Stimulated activated CD8-positive, alpha-beta memory T cell treated with anti-CD3 and anti-CD28 coated beads, Interleukin-15, amount 100 ng/mL, for 48 hours (primary cell): ENCODE measurements at places on chromosomes 2 and 18.

- no peak for DNase-seq
Observed at GRCh38 chr2:12935222-12935621, 218.5 kb downstream of the TRIB2 start.

DNA sequence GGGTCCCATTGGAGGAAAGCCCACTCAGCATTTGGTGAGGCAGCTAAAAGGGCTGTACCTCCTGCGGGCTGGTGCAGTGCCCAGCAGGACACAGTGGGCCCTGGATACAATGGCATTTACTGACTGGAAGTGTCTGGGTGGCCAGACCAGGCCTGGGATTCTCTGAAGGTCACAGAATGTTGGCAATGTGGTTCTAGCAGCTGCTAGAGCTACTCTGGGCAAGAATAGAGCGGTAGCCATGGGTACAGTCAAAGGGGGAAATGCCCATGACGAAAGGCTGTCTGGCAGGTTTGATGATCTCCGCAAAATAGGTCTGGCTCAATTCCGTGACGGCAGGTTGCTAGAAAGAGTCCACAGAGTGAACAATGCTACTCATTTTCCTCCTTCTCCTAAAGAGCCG lies 241.8 kb downstream of the AFF3 start:
- no peak for DNase-seq

- no peak for DNase-seq
Observed at GRCh38 chr2:183606718-183607085, 482.5 kb downstream of the NUP35 start.

- DNase-seq = no peak
Observed at GRCh38 chr2:46493971-46494250, 14.5 kb downstream of the TMEM247 start.

- no peak for DNase-seq
Observed at GRCh38 chr2:63051042-63051794, 588 bp downstream of the OTX1 start.

DNA sequence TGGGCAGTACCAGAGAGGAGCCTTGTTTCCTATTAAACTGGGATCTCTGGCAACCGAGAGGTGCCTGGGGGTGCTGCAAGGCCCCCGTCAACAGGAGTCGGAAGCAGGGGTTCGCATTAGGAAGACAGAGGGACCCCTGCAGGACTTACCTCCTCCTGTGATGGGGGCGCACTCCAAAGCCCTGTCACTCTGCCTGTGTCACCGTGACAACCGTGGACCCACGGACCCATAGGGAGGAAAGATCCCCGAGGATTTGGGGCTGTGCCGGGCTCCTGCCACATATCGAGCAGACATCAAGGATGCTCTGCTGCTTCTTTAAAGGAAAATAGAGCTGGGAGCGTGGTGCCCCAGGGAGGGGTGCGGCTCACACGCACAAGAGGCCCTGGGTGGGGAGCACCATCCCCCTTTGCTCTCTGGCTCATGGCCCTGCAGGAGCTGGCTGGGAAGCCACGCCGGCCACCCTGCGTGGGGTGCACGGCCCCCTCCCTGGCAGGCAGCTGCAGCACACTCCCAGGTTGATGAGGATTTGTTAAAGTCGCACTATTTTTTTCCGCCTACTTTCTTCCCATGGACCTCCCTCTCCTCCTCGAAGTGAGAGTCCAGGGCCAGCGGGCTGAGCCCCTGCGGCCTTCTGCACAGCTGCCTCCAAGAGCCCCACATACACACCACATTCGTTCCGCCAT lies 167.5 kb downstream of the TWIST2 start:
- DNase-seq = no peak

DNA sequence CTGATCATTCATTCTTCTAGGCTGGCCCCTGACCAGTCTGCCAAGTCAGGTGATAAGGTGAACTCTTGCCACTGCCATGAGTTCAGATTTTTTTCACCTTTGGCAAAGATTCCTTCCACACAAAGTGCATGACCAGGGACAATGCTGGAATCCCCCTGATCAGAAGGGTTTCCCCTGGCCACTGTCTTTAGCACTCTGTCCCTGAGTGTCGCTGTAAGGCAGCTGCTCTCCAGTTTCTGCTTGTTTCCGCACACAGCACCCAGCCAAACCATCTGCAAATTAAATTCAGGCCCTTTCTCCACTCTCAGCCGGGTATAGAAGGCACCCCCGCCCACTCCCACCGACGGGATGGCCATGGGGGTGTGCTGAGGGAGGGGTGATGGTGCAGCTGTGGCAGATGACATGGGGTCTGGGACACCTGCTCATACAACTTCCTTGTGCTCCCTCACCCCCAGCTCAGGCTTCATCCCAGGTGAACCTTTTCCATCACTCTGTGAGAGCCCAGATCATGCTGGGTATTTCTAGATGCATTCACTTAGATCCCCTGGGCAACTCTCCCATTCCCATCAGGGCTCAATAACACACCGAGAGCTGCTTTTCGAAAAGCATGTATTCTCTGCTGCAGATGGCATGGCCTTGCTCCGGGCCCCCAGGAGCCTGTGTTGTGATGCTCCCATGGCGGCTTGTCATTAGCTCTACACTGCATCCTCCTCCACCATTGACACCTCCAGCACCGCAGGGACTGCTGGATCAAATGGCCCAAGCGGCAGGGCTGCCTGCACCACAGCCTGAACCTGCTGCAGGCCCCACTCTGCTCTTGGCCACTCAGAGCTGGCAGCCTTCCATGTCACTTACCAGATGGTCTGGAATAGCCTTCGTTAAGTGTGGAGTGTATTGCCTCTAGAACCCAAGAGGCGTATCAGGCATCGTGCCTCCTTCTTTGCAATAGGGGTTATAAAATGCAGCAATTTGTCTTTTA lies 52.3 kb upstream of the ROCK2 start:
- DNase-seq = no peak

GRCh38 chr2:20737505-20737904 lies 70.6 kb downstream of the GDF7 start:
- DNase-seq = no peak

DNA sequence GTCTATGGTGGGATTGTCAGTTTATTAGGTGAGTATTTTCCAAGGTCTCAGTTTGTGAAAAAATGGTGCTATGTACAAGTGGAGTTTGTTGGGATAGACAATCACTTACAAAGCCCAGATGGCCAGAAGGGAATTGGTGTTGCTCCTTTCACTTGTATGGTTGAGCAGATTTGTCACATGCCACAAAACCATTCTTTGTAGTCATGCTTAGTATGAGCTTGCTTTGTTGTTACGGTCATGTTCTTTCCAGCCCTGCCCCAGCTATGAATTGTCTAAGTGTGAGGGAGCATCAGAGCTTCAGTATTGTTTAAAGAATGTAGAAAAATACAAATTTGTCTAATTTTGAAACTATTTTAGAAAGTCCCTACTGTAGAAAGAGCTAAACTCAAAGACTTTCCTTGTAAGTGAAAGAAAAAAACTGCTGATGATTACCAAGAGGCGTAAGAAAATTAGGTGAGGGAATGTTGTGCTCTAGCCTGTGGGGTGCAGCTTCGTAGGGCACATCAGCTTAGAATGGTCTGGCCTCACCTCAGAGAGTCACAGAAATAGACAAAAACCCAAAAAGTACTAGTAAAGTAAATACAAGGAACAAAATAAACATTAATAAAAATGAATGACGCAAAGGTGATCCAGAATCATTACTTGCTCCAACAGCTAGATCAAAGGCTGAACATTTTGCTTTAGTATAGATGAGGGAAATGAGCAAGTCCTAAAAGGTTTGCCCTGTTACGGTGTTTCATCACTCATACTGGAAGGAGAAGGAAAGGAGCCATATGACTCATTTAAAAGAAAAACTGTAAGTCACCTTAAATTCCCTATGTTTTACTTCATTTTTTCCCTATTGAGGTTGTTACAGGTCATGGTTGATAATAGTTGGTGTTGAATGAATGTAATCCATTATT lies 9.2 kb downstream of the TGIF1 start:
- DNase-seq = no peak

GRCh38 chr2:50221106-50221505 lies 810.8 kb downstream of the NRXN1 start:
- no peak for DNase-seq

- no peak for DNase-seq
Observed at GRCh38 chr2:120678251-120678650, 57.4 kb upstream of the GLI2 start.

DNA sequence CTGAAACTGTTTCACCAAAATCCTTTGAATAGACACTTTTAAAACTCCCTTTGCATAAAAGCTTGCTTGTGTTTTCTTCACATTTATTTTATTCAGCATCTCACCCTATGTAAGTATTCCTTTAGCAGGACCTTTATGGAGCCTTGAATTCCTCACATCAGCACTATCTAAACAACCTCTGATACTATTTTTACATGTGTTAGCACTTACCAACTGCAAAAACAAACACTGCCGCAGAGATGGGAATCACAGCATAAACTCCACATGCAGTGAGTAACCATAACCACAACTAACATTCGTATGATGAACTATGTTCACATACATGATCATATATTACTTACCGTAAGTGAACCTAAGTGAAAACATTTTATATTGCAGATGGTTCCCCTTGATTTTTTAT lies 15.4 kb downstream of the FBXO15 start:
- no peak for DNase-seq

- DNase-seq = no peak
Observed at GRCh38 chr2:72442270-72442669, 294.6 kb upstream of the CYP26B1 start.

DNA sequence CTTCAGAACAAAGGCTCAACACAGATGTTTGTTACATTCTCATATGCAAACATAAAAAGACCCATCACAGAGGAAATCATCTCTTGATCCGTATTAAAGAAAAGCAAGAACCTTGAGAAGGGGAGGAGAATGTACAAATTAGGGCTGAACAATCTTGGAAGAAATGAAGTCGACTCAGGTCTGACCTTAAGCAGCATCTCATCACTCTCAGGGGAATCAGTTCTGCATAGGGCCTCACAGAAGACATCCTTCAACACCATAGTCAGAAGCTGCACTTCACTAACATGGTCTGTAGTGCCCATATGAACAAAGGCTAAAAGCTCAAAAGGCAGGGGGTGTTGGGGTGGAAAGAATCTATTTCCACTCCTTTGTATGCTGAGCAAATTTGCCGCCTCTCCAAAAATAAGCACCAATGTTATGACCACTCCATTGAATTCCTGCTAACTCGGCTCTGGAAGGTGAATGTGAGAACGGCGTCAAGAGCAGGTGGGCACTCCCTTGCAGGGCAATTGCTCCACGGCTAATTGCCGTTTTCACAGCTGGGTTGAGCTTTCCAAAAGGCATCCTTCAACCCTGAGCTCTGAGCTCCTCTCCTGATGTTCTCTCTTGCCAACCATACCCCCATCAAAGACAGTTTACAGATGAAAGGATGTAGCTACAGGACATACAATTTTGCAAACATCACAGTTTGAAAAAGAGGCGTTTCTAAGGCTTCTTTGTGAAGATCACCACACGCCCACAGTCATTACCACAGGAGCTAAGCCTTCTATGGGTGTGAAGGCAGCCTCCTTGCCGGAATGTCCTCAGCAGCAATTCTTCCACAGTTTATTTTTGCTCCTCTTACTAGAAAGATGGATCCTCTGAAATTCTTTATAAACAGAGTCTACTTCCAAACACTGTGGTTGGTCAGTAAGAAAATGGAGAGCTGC lies 10.0 kb downstream of the KLF7 start:
- no peak for DNase-seq

DNA sequence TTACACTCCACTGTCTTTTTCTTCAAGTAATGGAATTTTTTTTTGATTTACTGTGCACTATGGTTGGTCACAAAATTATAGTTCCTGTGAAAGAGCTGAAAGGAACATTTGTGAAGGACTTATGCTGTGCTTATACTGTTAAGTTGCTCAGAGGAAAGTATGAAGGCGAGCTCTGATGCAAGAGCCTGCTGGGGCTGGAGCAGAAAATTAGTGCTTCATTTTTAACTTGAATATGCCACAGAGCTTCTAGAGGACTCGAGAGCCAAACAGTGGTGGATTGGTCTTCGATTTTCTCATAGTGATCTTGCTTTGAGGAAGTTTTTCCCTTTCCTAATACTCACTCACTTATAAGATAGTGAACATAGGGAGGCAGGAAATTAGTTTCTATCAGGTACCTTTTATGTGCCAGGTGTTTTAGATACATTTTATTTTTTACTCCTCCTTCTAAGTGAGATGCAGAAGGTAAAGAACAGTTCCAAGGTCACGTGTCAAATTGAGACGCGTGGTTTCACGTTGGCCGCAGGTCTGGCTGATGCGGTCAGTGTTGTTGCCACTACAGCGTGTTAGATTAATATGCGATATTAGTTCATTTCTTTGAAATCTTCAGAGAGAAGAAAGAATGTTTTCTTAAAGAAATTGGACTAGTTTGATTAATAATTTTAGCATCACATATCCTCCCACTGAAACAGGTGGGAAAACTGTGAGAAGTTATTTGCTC lies 20.2 kb downstream of the GATA6 start:
- DNase-seq = no peak
